Stimulated activated CD4-positive, alpha-beta T cell treated with anti-CD3 and anti-CD28 coated beads, Interleukin-1b, Interleukin-23, amount 100 ng/mL, for 24 hours (primary cell): ENCODE measurements at places on chromosomes 13 and 19.

DNA sequence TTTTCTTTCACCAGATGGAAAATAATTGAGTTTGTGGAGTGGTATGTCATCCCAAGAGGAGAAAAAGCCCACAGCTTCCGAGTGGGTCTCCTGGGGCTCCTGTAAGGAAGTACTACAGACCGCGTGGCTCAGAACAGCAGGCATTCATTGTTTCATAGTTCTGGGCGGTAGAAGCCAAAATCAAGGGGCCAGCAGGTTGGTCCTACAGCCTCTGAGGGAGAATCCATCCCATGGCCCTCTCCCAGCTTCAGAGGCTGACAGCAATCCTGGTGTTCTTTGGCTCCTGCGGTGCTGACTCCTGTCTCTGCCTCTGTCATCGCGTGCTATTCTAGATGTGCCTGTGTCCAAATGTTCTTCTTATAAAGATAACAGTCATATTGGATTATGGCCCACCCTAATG, 362.6 kb downstream of the FGF14 start:
- DNase-seq, result no peak

- DNase-seq, result peak; percentile 71
These were observed at the start of gene ZNF480 for GRCh38 chr19:52296773-52297600. Gene ZNF480, plus strand, starts transcription at chr19:52297169. Its CDS starts 3,244 bp downstream, at chr19:52300413.

- DNase-seq, result no peak
These were observed 1899.5 kb downstream of the OLFM4 start for GRCh38 chr13:54928071-54928470.

- no peak for DNase-seq
These were observed 11.8 kb downstream of the KLF5 start for GRCh38 chr13:73070451-73071098.

DNA sequence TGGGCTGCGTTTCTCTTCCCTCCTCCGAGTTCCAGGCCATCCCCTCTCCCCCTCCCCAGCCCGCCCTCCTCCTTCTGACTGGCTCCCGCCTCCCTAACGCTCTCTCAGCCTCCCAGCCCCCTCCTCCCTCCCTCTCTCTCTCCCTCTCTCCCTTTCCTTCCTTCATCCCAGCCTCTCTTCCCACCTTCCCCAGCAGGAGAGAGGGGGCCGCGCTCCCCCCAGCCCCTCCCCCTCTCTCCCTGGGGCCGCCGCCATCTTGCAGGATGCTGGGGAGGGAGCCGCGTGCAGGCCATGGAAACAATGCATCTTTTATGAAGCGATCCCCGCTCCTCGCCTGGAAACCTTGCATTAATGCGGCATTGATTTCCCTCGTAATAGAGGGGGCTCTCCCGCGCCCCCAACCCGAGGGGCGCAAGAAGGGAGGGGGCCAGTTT, 42.6 kb upstream of the ADGRL1 start:
- no peak for DNase-seq

DNA sequence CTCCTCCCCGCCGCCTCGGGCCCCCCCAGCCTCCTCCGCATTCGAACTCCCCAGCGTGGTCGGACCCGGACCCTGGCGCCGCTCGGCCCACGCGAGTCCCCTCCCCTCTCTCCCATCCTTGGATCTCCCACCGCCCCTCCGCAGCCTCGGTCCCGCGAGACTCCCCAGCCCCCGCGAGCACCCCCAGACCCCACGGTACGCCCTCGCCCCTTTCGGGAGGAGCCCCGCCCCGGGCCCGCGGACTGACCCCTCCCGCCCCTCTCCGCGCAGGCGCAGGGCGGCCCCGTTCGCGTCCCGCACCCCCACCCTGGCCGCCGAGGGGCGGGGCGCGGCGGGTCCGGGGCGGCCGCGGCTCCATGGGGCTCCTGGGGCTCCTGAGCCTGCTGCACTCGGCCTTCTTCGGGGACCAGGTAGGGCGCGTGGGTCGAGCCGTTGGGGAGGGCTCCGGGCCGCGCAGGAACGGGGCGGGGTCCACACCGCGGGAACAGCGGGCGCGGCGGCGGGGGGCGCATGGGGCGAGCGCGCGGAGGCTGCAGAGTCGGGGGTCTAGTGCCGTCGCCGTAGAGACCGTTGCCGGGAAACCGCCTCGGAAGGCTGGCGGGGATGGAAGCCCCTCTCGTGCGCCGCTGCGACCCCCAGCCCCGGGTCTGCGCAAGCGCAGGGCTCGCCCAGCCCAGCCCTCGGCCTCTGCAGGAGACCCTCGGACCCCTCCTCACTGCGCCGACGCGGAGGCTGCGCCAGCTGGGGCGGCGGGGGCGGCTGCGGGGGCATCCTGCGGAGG, 3.8 kb upstream of the APC2 start:
- DNase-seq, result no peak
